ENCODE measurements at places on chromosomes 3 and 15.

DNA sequence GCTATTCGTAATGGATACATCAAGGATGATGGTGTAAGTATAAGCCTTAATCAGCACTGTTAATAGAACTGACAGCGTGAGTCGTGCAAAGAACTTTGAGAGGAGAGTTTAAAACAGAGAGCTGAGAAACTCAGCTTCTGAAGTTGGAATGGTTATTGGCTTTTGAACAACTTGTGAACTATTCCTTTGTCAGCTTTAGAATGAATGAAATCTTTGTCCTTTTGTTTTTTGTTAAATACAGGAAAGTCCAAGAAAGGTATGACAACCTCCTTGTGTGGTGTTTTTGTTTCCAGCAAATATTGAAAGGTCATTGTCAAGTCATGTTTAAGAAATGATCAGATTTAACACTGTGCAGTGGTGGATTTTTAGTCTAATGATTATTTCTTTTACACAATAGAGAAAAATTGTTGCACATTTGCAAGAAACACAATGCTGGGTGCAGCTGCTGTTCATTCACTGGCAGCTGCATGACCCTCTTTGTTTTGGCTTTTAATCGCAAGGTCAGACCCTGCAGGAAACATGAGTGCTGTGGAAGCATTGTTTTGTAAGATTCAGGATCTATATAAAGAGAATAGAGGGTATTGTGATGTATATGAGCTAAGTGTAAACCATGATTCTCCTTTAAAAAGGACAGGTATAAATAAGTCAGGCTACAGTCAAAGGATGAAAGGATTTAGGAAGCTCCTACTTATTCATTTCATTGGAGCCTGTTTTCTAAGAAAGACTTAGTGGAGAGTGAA lies 21.7 kb upstream of the ABHD10 start:
- no peak for DNase-seq

GRCh38 chr3:194250098-194251002 lies 100.8 kb downstream of the CPN2 start:
- DNase-seq = no peak

GRCh38 chr3:12139111-12139511 lies 19.6 kb downstream of the TIMP4 start:
- no peak for DNase-seq

- no peak for DNase-seq
Measured at GRCh38 chr15:54502416-54503075, 524.3 kb downstream of the UNC13C start.

DNA sequence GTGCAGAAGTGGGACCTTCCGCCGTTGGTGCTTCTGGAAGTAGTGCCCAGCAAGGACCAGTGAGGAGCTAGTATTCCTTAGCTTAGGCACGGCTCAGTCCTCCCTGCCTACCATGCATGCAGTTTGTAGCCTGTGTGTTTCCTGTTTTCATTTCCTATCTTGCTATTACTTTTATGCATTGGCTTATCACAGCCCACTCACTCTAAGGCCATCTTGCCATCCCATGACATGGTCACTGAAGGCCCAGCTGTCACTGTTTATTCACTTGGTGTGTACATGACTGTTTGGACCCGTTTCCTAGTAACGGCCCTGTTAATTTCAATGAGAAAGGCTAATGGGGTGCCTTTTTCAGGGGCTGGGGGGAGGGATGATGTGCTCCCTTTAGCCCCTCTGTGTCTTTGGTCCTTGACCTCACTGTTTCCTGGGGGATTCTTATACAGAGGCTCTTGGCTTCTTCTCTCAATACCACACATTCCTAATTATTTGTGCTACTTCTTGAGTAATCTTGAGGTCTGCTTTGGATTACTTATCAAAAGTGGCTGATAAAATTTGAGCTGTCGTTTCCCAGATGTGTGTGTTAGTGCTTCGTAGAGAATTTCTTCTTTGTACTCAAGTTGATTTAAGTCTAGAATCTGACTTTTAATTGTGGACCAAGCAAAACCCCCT lies 24.5 kb upstream of the TRAK1 start:
- peak; percentile 78 for DNase-seq

- DNase-seq = no peak
Measured at GRCh38 chr3:177231242-177231641, 34.0 kb upstream of the TBL1XR1 start.

DNA sequence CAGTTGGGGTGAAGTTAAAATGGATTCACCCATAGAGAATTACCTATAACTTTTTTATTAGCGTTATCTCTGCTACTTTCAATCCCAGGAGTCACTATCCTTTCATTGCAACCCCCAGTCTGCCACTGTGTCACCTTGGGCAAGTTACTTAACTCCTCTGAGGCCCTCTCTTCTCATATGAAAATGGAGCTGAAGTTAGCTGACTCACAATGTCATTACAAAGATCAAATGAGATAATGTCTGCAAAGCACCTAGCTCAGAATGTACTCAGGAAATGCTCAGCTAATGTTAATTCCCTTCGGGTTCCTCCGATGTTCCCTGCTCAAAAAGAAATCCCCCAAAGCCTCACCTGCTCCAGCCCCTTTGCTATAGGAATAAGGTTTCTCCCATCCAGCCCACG lies 50.0 kb downstream of the TRIM42 start:
- no peak for DNase-seq

GRCh38 chr15:31342381-31342780 lies 15.7 kb downstream of the KLF13 start:
- no peak for DNase-seq

- no peak for DNase-seq
Measured at GRCh38 chr15:33069161-33069560, 125.4 kb downstream of the FMN1 start.

- no peak for DNase-seq
Measured at GRCh38 chr3:184077881-184078280, 19.0 kb upstream of the HTR3E start.

GRCh38 chr3:173396191-173397041 lies 1.1 kb upstream of the NLGN1 start:
- no peak for DNase-seq

DNA sequence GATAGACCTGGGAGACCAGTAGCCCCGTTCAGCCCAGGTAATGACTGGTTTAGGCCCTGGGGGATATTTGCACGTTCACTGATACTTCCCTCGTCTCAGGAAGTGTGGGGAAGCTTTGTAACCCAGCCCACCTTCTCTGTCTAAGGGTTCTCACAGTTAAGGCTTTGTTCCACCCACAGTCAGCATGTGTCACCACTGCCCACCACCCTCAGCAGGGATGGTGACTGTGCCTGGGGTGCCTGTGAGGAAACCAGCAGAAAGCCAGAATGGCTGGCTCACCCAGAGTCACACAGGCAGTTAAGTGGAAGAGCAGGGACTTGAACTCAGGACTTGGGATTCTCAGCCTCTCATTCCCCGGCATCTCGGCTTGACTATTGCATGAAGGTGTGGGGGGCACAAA lies 5.2 kb downstream of the KBTBD13 start:
- no peak for DNase-seq

DNA sequence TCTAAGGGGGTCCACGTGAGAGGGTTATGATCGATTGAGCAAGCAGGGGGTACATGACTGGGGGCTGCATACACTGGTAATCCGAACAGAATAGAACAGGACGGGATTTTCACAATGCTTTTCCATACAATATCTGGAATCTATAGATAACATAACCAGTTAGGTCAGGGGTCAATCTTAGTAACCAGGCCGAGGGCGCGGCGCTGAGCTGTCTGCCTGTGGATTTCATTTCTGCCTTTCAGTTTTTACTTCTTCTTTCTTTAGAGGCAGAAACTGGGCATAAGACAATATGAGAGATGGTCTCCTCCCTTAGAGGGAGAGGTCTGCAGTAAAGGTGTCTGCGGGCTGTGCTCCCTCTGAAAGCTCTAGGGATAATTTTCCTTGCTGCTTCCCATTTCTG lies 261.3 kb downstream of the XXYLT1 start:
- no peak for DNase-seq

DNA sequence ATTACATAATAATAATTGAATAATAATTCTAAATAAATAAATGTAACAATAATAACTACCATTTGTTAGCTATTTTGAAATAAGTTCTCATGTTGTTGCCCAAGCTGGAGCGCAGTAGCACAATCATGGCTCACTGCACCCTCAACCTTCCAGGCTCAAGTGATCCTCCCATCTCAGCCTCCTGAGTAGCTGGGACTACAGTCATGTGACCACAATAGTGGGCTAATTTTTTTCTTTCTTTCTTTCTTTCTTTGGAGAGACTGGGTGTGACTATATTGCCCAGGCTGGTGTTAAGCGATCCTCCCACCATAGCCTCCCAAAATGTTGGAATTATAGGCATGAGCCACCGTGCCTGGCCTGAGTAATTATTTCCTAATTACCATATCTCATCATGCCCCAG lies 30.9 kb upstream of the KCNMB3 start:
- DNase-seq = no peak

DNA sequence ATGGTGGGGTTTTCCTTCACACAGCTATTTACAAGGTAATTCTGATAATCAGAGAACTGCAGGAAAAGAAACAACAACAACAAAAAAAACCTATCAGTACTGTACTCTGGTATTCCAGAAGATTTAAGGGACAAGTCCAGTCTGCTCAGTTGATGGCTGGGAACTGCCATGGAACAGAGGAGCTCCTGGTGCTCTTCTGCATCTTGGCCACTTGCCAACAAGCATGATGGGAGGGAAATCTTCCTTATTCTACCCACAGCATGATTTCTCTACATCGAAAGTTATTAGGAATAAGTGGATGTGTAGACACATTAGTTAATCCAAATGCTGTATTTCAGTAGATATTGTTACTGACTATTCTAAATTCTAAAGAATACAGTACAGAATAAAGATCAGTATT lies 51.7 kb downstream of the RASGRP1 start:
- DNase-seq = no peak

DNA sequence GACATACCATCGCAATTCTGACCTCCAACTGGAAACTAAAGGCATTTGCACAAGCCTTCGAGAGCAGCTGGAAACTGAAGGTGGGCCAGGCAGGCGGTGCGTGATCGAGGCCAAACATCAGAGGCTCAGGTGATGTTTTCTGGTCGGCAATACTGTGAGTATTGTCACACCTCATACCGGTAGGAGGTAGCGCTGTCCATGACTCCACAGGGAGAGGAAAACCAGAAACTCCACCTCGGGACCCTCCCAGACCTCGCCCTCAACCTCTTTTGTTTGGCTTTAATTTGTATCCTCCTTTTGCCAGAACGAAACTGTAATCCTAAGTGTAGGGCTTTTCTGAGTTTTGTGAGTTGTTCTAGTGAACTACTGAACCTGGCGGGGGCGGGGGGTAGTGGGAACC lies 43.6 kb downstream of the LDHAL6B start:
- no peak for DNase-seq

DNA sequence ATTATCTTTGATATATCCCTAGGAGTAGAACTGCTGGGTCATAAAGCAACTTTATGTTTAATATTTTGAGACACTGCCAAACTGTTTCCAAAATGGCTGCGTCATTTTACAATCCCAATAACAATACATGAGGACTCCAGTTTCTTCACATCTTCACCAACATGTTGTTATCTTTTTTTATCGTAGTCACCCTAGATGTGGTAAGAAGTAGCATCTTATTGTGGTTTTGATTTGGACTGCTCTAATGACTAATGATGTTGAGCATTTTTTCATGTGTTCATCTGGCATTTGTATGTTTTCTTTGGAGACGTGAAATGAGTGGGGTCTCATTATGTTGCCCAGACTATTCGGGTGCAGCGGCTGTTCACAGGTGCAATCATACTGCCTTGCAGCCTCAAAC lies 83.8 kb downstream of the MAP4 start:
- DNase-seq = no peak

All from GM04503 (cell line).